ENCODE measurements at places on chromosomes 5 and 9.

GRCh38 chr9:99003308-99003707 is 59.6 kb downstream of the COL15A1 start:
- DNase-seq = no peak

GRCh38 chr5:172612771-172613170 is 28.3 kb upstream of the NEURL1B start:
- no peak for DNase-seq

DNA sequence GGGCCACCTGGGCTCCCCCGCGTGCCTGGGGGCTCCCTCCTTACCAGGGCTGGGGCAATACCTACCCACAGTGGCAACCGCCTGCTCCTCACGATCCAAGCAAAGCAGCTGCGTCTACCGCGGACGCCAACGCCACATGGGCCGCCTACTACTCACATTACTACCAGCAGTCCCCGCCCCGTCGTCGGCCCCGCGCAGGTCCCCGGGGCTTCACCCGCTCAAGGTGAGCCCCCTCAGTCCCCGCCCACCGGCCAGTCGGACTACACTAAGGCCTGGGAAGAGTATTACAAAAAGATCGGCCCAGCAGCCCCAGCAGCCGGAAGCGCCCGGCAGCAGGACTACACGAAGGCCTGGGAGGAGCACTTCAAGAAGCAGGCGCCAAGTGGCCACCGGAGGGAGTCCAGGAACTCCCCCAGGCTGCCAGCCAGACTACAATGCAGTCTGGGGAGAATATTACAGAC is 106.0 kb upstream of the MTAP start:
- DNase-seq = no peak

DNA sequence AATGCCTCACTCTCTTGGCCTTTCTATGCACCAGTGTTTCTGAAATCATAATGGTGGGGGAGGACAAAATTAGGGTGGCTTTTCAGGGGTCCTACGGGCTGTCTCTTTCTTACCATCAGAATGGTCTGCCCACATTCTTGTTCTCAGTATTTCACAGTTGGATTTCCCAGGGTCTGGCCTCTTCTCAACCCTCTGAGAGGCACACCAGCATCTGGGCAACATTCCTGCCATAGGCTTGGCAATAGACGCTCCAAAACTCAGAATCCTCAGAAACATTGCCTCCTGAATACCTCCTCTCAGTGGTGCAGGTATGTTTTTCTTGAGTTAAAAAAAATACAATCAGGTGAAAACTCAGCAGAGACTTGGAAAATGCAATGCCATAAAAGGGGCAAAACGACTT is 358.3 kb downstream of the NTRK2 start:
- DNase-seq = no peak

DNA sequence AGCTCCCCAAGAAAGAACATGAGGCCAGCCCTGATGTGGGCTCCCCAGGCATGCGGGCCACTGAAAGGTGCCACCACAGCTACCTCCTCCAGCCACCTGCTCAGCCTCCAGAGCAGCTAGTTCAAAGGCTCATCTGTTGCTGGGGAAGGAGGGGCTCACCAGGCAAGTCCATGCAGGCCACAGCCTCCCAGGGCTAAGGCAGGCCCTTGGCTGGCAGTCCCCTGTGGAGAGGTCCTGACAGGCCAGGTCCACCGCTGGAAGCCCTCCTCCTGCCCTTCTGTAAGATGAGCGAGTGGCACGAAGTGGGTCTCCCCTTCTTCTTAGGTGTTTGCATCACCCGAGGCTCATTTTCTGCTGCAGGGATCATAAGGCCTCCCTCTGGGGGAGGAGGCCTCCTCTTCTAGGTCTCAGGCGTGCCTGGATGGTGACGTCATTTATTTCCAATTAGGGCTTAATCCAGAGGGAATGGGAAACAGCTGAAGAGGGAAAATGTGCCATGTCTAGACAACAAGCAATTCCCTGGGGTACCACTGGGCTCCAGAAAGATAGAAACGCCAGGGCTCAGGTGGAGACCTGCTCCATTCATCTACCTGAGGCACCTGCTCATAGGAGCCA is 91.6 kb downstream of the CFAP90 start:
- no peak for DNase-seq

GRCh38 chr5:16726538-16726946 is 109.7 kb upstream of the RETREG1 start:
- DNase-seq = peak; percentile 56

GRCh38 chr5:153358315-153358976 is 132.0 kb upstream of the GRIA1 start:
- DNase-seq = no peak

- no peak for DNase-seq
Observed at GRCh38 chr5:72204946-72205345, 97.7 kb downstream of the MAP1B start.

DNA sequence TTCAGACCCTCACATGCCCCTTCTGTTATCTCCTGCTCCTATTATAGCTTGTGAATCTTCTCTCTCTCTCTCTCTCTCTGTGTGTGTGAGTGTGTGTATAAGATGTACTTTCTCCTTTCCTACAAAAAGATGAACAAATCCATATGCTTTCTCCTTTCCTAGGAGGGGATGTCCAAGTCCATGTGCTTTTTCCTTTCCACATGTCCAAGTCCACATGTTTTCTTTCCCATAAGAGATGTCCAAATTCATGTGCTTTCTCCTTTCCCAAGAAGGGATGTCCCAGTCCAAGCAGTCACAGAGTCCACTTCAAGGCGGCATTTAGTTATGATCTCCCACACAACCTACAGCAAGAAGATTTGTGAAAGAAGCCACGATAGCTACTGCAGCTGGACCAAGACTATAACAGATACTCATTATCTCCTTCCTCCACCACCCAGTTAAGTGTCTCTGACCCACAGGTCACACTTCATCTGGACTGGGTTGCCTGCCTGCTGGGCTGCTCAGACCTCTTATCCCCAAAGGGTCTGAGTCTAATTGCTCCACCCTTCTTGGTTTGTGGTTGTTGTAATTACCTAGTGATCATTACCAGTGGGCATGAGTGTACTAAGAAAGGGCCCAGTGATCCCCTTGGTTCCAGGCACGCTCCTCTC is 18.4 kb upstream of the FOXI1 start:
- no peak for DNase-seq
